ENCODE measurements at places on chromosomes 7 and 10. TPM values are rescaled to one million over a fixed set of nuclear protein-coding genes. Genes with fewer than 3 reads are reported as not detected.

DNA sequence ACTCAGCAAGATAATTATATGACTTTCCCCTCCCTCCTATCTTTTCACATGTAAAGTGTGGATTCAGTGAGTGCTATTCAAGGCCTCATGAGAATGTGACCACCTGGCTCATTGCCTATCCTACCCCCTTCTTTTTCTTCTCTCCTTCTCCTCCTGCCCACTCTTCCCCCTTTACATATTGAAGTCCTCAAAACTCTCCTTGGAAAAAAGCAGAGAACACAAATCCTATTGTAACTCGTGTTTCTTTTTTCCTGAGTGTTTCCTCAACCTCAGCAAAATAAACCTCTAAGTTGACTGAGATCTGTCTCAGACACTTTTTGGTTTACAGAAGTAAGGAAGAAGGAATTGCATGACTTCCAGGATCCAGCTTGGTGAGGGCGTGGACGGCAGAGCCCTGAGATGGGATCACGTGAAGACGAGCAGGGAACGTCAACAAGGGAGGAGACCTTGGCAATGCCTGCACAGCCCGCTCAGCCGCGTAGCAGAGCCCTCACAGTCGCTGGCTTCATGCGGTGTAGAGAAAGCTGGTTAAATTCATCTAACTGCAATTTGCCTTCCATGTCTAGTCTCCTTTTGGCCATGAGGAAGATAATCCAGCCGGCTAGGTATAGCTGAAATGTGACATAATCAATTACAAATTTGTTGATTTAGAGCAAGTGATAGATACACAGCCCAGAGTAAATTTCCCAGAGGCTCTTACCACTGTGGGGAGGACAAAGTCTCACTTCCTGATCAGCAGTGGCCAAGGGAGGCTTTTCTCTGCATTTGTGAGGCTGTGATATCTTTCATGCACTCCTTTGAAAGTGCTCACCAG is 75.7 kb downstream of the LYZL2 start:
- H3K4me3 ChIP-seq: no peak overlapping the region
- peaks cover 2% of the 10 kb centered on the region for H3K4me1 ChIP-seq

GRCh38 chr7:111329367-111330234 is 232.7 kb downstream of the IMMP2L start:
- peaks cover 8% of the 10 kb centered on the region for H3K4me1 ChIP-seq
- H3K4me3 ChIP-seq: no peak overlapping the region
- H3K27me3 ChIP-seq: no peaks in the 10 kb centered on the region
- no peak for DNase-seq
- no peak overlapping the region for H3K27ac ChIP-seq

- H3K4me1 ChIP-seq: peaks cover 63% of the 10 kb centered on the region
- H3K27me3 ChIP-seq: no peaks in the 10 kb centered on the region
- H3K27ac ChIP-seq: peak overlapping the region; percentile 36
Observed at GRCh38 chr10:50536617-50537240, 87.0 kb downstream of the SGMS1 start.

DNA sequence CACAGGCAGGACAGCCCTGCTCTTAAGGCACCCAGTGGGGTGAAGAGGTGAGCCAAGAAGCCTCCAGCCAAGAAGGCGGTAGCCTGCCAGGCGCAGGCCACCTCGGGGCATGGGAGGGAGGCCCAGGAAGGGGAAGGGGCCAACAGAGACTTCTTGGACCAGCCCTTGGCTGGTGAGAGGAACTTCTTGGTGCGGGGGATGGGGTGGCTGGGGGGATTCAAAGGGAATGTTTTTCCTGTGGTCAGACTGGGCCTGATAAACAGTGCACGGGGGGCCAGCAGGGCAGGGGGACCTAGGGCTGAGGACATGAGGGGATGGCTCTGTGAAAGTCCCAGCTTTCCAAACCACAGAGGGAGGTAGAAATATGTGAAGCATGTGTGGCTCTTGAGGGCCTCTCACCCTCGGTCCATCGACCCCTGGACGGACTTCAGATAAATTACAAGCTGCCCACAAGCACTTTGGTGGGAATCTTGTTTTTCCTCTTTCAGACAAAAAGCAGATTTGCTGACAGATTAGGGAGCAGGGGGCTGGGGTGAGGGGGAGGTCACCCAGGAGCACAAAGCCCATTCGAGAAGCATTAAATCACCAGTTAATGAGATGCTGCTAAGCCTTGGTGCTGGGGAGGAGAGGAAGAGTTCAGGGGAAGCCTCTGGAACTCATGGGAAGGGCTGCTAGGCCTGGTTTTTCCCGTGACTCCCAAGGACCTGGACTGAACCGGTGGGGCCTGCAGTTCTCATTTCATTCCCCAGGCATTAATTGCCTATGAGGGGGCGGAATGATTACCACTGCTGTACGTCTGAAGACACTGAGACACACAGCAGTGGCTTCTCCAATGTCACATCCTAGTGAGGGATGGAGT is 11.3 kb downstream of the CRYGN start:
- H3K36me3 ChIP-seq: no peaks in the 10 kb centered on the region
- no peak overlapping the region for H3K4me3 ChIP-seq
- peaks cover 50% of the 10 kb centered on the region for H3K4me1 ChIP-seq
- no peak for DNase-seq
- no peaks in the 10 kb centered on the region for H3K27me3 ChIP-seq
- H3K27ac ChIP-seq: peak overlapping the region; percentile 65

DNA sequence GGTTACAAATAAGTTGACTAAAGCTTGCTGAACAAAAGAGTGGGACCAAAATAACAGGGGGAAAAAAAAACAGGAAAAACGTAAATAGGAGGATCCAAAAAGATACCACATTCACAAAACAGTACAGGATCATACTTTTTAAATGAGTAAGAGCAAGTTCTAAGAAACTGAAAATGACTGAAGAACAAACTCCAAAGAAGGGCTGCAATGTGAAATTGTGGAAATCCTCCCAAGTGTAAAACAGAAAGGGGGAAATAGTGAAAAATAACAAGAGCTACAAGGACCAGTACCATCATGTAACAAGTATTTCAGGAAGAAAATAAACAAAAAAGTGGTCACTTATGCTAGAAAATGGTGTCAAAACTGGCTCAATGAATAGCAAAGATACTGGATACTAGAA is 46.3 kb downstream of the PDSS1 start:
- no peak overlapping the region for H3K4me3 ChIP-seq
- H3K27ac ChIP-seq: peak overlapping the region; percentile 71
- peaks cover 24% of the 10 kb centered on the region for H3K4me1 ChIP-seq
- H3K27me3 ChIP-seq: no peaks in the 10 kb centered on the region

GRCh38 chr7:99473315-99473596 is 566 bp downstream of the ZNF789 start:
- H3K27ac ChIP-seq: peak overlapping the region; percentile 83
- H3K4me1 ChIP-seq: peaks cover 37% of the 10 kb centered on the region
- no peaks in the 10 kb centered on the region for H3K27me3 ChIP-seq
- peaks cover 15% of the 10 kb centered on the region for H3K36me3 ChIP-seq
- DNase-seq: peak; percentile 42

GRCh38 chr7:150668472-150668911 is 17.0 kb upstream of the GIMAP2 start:
- peak overlapping the region; percentile 95 for H3K27ac ChIP-seq
- no peaks in the 10 kb centered on the region for H3K27me3 ChIP-seq
- DNase-seq: peak; percentile 71
- H3K4me1 ChIP-seq: peaks cover 88% of the 10 kb centered on the region

GRCh38 chr10:60958892-60959601 is 15.1 kb upstream of the RHOBTB1 start:
- no peaks in the 10 kb centered on the region for H3K36me3 ChIP-seq
- H3K4me3 ChIP-seq: no peak overlapping the region
- peaks cover 11% of the 10 kb centered on the region for H3K27me3 ChIP-seq
- no peak overlapping the region for H3K27ac ChIP-seq
- peaks cover 7% of the 10 kb centered on the region for H3K4me1 ChIP-seq
- no peak for DNase-seq

DNA sequence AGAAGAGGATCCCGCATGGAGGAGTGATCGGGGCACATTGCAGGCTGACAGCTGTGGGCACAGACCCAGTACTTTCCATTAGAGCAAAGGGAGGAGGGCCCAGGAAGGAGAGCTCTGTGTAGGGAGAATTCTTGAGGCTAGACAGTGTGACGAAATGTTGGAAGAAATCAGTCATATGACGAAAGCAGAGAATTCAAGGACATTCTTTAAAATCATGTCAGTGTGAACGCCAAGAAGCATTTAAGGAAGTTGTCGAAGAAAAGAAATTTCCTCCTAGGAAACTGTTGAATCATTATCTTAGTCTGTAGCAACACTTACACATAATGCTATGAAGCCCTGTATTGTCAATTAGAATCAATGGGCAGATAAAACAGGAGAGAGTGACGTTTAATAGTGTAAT is 191.3 kb upstream of the ADARB2 start:
- no peaks in the 10 kb centered on the region for H3K36me3 ChIP-seq
- no peak overlapping the region for H3K4me3 ChIP-seq
- H3K27ac ChIP-seq: no peak overlapping the region
- H3K4me1 ChIP-seq: peaks cover 19% of the 10 kb centered on the region

DNA sequence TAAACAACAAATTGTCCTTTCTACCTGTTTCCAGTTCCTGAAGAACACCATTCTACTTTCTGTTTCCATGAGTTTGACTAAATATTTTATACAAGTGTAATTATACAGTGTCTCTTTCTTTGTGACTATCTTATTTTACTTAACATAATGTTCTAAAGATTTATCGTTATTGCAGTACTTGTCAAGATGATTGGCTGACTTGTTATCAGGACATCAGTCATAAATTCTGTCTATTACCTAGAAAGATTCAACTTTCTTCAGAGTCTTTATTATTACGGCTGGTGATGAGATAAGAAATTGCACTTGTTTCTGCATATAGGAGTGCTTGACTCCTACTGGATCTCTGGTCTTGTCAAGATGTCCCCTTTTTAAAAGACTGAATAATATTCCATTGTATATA is 93.9 kb upstream of the ZNF92 start:
- H3K4me1 ChIP-seq: no peaks in the 10 kb centered on the region
- no peak for DNase-seq
- H3K27ac ChIP-seq: no peak overlapping the region
- no peak overlapping the region for H3K4me3 ChIP-seq
- H3K27me3 ChIP-seq: peaks cover 16% of the 10 kb centered on the region

DNA sequence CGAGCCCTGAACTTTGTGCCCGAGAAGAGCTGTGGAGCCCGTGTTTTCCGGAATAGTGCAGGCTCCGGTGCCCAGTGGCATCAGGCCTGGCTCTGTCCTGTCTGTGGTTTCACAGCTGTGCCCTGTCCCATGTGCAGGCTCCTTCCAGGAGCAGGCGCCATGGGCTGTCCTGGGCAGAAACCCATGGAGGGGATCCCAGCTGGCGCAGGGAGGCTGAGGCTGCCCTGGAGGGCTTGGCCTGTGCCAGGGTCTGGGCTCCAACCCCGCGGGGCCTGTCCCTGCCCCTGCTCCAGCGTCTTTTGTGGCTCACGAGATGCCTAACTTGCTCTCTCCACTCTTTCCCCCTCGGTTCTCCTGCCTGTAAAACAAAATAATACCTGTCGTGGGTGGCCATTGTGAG is 23.3 kb upstream of the CRHR2 start:
- H3K27ac ChIP-seq: no peak overlapping the region
- no peaks in the 10 kb centered on the region for H3K36me3 ChIP-seq
- no peaks in the 10 kb centered on the region for H3K27me3 ChIP-seq

GRCh38 chr7:146683439-146683838 is 566.8 kb downstream of the CNTNAP2 start:
- DNase-seq: no peak
- no peaks in the 10 kb centered on the region for H3K4me1 ChIP-seq
- no peak overlapping the region for H3K4me3 ChIP-seq
- H3K27ac ChIP-seq: no peak overlapping the region
- no peaks in the 10 kb centered on the region for H3K27me3 ChIP-seq

DNA sequence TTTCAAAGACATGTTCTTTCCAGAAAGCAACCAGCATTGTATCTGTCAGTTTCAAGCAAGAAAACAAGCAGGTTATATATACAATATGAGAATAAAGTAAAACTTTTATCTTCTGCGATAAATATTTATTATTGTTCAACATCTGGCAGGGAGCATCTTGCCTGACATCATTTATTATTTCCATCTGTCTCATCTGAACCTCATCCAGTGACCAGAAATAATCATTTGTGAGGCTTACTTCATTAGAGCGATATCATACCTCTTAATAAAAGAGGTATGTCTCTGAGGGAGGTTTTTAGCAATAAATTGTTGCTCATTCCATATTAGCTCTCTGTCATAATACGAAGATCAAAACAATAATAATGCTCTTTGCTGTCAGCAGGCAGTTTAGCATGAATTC is 226.1 kb downstream of the CDC14C start:
- H3K4me1 ChIP-seq: no peaks in the 10 kb centered on the region
- H3K27ac ChIP-seq: no peak overlapping the region
- H3K4me3 ChIP-seq: no peak overlapping the region
- H3K27me3 ChIP-seq: no peaks in the 10 kb centered on the region
- DNase-seq: no peak
- no peaks in the 10 kb centered on the region for H3K36me3 ChIP-seq

DNA sequence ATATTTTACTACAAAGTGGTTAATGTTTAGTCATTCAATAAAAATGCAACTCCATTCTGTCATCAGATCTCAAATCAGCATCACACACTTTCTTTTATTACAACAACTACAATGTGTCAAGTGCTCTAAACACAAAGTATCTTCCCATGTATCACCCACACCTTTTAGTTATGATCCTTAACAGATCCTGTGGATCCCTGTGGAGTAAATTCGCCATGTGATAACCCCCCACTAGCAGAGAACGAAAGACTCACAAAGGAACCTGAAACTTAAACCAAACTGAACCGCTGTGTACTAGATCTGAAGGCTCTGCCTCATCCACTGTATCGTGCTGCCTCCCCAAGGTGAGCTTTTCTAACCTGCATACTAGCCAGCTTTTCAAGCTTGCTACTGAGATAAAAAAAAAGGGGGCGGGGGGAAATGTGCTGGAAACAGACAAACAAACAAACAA is 1.7 kb downstream of the DPY19L1 start:
- H3K4me3 ChIP-seq: peak overlapping the region; percentile 85
- H3K36me3 ChIP-seq: no peaks in the 10 kb centered on the region
- H3K27ac ChIP-seq: peak overlapping the region; percentile 27
- no peaks in the 10 kb centered on the region for H3K27me3 ChIP-seq
- peak; percentile 61 for DNase-seq

DNA sequence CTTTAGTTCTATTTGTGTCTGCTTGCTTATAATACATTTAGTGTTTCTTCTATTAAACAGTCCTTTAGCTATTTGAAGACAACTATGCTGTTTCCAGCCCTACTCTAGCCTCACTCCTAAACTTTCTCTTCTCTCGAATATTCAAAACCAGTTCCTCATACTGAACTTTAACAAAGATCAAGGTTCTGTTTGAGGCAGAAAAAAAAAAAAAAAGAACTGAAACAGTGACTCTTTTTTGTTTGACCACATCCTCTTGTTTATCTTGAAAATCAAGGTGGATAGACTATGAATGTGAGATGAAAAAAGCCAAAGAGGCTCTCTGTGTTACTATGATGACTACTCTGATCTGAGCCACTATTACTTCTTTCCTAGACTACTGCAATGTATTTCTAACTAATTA is 154.3 kb downstream of the ZNF365 start:
- DNase-seq: no peak
- peaks cover 6% of the 10 kb centered on the region for H3K36me3 ChIP-seq
- H3K4me3 ChIP-seq: peak overlapping the region; percentile 19
- peaks cover 37% of the 10 kb centered on the region for H3K4me1 ChIP-seq
- peak overlapping the region; percentile 26 for H3K27ac ChIP-seq

GRCh38 chr10:96235326-96236089 is 35.9 kb downstream of the BLNK start:
- H3K27me3 ChIP-seq: no peaks in the 10 kb centered on the region
- no peak for DNase-seq
- H3K4me3 ChIP-seq: no peak overlapping the region
- no peaks in the 10 kb centered on the region for H3K4me1 ChIP-seq
- H3K27ac ChIP-seq: no peak overlapping the region
- H3K36me3 ChIP-seq: no peaks in the 10 kb centered on the region

The MRLN gene
- total RNA-seq: not detected

The PAX2 gene
- not detected for total RNA-seq

The RPEL1 gene
- not detected for total RNA-seq

The CPN1 gene
- not detected for total RNA-seq

The IKZF1 gene
- total RNA-seq: 213 TPM

The CHST3 gene
- total RNA-seq: 0.57 TPM

The PTF1A gene
- not detected for total RNA-seq

The SLC35B4 gene
- 10.3 TPM for total RNA-seq
